Omental fat pad (tissue), 4 donors: ENCODE measurements at places on chromosomes 2 and 18. TPM values are rescaled to one million over a fixed set of nuclear protein-coding genes. Genes with fewer than 3 reads are reported as not detected.

DNA sequence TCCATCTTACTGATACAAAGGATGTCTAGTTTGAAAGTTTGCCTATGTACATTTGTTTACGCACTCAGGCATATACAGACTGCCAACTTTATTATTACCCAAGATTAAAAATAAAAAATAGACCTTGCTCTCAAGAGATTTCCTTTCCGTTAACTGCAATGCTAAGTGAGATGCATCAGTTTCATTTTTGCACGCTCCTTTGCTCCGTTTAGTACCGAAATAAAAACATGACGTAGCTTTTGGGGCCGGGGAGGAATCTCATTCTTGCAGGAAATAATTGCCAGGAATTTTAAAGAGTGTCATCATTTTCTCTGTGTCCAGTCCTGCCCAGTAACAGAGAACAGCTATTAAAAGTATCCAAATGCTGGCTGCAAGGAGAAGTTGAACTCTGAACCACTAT lies 169.5 kb downstream of the SLC8A1 start:
- DNase-seq = no peak

GRCh38 chr2:39431592-39432316 lies 5.3 kb downstream of the MAP4K3 start:
- no peak for DNase-seq

DNA sequence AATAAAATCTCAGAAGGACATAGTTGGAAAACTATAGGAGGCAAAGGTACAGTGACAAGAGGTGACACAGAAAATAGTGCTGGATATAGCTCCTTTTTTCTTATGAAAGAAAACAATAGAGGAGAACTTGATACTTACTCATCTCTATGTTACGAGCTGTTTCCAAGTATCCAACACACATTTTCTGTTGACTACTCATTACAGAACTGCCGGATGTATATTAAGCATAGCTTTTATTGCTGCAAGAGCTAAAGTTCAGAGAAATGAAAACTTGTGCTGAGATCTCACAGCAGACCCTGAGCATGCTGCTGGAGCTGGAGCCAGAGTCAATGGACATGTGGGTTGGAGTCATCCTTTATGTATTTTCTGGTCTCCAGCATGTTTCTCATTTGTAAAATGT lies 210.0 kb upstream of the NT5C1B start:
- DNase-seq = no peak

DNA sequence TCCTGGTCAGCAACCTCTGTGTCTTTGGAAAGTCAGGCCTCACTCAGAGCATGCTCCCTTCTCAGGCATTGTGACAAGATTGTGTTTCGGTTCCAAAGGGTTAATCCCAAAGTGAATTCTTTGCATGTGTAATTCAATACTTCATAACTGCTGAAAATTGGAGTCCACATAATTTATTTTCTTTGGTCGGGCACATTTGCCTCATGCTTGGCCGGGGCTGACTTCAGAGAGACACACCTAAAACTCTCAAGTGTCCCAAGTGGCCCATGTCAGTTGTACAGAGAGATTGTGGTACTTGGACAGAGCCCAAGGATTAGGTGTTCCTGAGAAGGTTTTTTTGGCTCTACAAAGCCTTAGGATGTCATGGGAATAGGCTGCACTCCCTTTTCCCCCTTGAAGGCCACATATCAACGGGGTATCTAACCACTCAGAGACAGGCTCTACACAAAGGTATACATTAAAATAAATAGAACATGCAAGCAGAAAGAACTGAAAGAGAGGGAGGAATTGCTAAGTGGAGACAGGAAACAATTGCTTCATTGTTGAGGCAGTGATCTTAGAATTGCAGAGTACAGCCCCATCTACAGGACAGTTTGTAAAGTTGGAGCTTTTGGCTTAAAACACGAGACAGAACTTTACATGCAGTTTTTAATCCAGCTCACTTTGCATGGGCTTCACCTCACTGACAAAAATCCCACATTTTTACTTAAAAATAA lies 1232.3 kb upstream of the ZEB2 start:
- no peak for DNase-seq

GRCh38 chr2:128317181-128317898 lies 1.3 kb downstream of the HS6ST1 start:
- DNase-seq = no peak

GRCh38 chr2:169759987-169760386 lies 26.4 kb downstream of the KLHL23 start:
- DNase-seq = no peak

GRCh38 chr2:174561283-174561971 lies 36.2 kb downstream of the WIPF1 start:
- DNase-seq = no peak

GRCh38 chr2:201924453-201924852 lies 109.2 kb upstream of the FZD7 start:
- DNase-seq = no peak

DNA sequence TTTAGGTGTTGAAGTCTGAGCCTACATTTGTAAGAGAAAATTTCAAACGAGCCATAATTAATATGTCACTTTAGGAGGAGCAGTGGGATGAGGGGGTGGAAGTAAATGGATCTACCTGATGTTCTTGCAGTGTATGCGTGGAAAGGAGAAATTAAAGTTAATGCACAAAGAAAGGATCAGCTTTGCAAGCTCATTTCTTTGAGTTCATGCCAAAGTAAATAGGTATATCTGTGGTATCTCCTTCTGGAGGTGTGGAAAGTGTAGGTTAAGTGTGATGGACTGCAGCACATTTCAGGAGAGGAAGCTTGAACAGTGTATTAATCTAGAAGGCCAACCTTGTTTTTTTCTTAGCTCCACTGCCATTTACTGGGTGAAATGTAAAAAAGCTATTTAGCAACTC lies 307.5 kb upstream of the ZEB2 start:
- DNase-seq = no peak

DNA sequence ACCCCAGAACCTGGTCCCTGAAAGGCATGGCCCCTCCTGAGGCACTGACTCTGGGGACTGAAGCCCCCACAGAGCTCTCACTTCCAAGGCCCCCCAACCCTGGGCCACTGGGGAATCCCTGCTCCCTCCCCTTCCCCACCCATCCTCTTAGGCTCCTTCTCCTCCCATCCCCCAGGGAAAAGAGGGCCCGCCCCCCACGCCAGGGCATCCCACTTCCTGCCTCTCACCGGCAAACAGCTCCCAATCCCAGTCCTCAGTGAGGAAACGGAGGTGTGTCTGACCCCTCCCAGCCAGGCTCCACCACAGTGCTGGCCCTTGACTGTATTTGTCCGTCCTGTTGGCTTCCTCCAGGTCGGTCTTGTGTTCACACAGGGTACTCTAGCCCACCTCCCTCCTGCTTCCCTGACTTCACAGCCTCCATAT lies 35.0 kb upstream of the PTMA start:
- DNase-seq = no peak

- DNase-seq = no peak
These were observed 160.2 kb upstream of the NDUFV2 start for GRCh38 chr18:8942021-8942908.

DNA sequence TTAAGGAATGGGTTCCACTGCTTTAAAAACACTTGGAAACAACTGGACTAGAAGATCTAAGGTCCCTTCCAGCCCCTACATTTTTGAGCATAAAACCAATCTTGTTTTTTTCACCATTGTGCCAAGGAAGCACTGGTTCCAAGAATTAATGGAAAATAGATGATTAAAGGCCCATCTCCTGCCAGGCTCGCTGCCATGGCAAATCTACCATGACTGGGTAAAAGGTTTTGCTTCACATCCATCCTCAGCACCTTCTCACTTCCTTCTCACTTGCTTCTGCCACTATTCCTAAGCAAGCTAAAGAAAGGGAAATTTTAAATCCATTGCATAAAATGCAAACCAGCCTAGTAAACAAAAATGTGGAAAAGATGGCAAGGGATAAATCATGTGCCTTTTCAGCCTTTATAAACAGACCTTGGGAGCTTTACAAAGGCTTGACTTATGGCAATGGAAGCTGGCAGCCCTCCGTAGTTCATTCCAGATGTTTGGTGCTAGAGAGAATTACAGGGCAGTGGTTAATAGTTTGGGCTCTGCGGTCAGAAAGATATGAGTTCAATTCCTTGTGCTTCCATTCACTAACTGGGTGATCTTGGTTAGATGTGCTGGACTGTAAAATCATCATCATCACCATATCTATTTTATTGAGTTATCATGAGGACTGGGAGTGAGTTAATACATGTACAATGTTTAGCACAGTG lies 27.0 kb upstream of the ST3GAL5 start:
- DNase-seq = no peak

The ST8SIA3 gene
- total RNA-seq = not detected

The RAX gene
- not detected for total RNA-seq

The TOGARAM2 gene
- 0.84 TPM for total RNA-seq

The UGT1A4 gene
- total RNA-seq = not detected

The VWA3B gene
- total RNA-seq = not detected

The FLACC1 gene
- total RNA-seq = 1.6 TPM
